ENCODE measurements at places on chromosomes 4 and X. TPM values are rescaled to one million over a fixed set of nuclear protein-coding genes. Genes with fewer than 3 reads are reported as not detected.

DNA sequence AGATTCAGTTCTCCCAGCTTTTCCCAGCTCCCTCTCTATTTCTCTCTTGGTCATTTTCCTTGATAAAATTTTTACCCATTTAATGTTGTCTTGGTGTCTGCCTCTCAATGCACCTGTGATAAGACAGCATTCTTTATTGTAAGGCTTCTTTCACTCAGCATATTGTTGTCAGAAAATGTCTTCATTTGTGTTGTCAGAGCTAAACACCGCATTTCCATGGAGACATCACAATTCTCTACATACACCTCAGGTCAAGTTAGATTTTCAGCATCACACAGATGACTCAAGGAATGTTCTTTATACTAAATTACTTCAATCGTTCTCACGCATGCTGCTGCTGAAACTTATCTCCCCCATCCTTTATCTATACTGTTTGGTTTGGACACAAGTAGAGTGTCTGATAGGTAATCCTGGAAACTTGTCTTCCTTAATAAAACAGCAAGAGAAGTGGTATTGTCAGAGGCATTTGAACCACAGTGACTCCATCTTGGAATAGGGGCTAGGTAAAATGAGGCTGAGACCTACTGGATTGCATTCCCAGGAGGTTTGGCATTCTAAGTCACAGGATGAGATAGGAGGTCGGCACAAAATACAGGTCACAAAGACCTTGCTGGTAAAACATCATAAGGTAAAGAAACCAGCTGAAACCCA is 41.3 kb upstream of the EFHC2 start:
- H3K4me1 ChIP-seq = no peaks in the 10 kb centered on the region
- no peak for DNase-seq
- H3K36me3 ChIP-seq = no peaks in the 10 kb centered on the region
- H3K27ac ChIP-seq = no peak overlapping the region
- H3K27me3 ChIP-seq = no peaks in the 10 kb centered on the region
- H3K4me3 ChIP-seq = no peak overlapping the region

- H3K4me1 ChIP-seq = peaks cover 6% of the 10 kb centered on the region
- DNase-seq = no peak
- peaks cover 4% of the 10 kb centered on the region for H3K36me3 ChIP-seq
- H3K27me3 ChIP-seq = no peaks in the 10 kb centered on the region
- H3K4me3 ChIP-seq = no peak overlapping the region
Observed at GRCh38 chr4:3237712-3238560, 11.0 kb upstream of the MSANTD1 start.

GRCh38 chrX:44906542-44906941 is 33.6 kb downstream of the KDM6A start:
- peaks cover 26% of the 10 kb centered on the region for H3K4me1 ChIP-seq
- no peak overlapping the region for H3K27ac ChIP-seq
- H3K27me3 ChIP-seq = no peaks in the 10 kb centered on the region
- peaks cover 16% of the 10 kb centered on the region for H3K36me3 ChIP-seq

- H3K36me3 ChIP-seq = no peaks in the 10 kb centered on the region
- H3K4me1 ChIP-seq = no peaks in the 10 kb centered on the region
- no peak overlapping the region for H3K27ac ChIP-seq
- DNase-seq = no peak
- no peaks in the 10 kb centered on the region for H3K27me3 ChIP-seq
Observed at GRCh38 chr4:176957353-176958118, 164.8 kb upstream of the VEGFC start.

DNA sequence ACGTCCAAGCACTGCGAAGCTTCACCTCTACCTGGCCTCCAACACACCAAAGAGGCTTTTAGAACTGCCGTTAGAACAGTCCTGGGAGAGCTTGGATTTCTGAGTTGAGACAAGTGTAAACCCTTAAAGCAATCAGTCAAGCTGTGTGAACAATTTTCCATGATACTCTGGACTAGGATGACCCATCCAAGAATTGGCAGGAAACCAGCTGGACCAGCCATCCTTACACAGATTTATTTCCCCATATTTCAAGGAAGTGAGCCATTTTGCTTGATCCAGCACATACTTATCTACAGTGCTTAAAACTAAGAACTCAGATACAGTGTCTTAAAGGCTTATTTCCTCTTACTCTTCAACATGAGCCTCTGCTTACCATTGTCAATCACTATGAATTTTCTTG is 340.7 kb upstream of the HS3ST1 start:
- H3K36me3 ChIP-seq = no peaks in the 10 kb centered on the region
- DNase-seq = no peak
- H3K4me3 ChIP-seq = no peak overlapping the region
- no peaks in the 10 kb centered on the region for H3K4me1 ChIP-seq
- peaks cover under 1% of the 10 kb centered on the region for H3K27me3 ChIP-seq

DNA sequence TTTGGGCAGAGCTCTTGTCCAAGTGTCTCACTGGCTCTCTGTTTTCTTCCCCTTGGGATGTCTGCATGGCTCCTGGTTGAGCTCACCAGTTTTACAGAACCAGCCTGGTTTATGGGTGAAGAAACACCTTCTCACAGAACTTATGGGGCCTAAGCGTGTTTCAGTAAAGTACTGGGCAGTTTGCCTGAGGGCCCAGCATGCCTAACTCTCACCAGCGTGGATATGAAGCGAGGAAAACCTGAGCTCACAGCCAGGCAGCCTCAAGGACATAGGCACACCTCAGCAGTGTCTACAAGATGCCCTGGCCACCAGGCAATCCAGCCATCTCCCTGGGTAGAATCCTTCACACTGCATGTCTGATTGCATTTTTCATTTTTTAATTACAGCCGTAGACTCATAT is 9.2 kb downstream of the NHSL2 start:
- no peak overlapping the region for H3K4me3 ChIP-seq
- H3K27ac ChIP-seq = no peak overlapping the region
- H3K27me3 ChIP-seq = peaks cover 3% of the 10 kb centered on the region
- no peak for DNase-seq
- H3K4me1 ChIP-seq = no peaks in the 10 kb centered on the region
- no peaks in the 10 kb centered on the region for H3K36me3 ChIP-seq

- peaks cover 10% of the 10 kb centered on the region for H3K4me1 ChIP-seq
- no peak overlapping the region for H3K4me3 ChIP-seq
- no peak for DNase-seq
- no peaks in the 10 kb centered on the region for H3K27me3 ChIP-seq
Observed at GRCh38 chr4:100461807-100462605, 55.8 kb downstream of the EMCN start.

Gene PAGE1
- total RNA-seq = not detected

Gene ALB
- not detected for total RNA-seq

Gene NEIL3
- 23.2 TPM for total RNA-seq

Gene HTN1
- total RNA-seq = not detected

Gene SOX3
- total RNA-seq = not detected

All from activated naive CD8-positive, alpha-beta T cell treated with anti-CD3 and anti-CD28 coated beads, Interleukin-2, amount 10 ng/mL, durations not matched to agents 7 days and 5 days (primary cell).